ENCODE measurements at places on chromosomes 2 and 18.

GRCh38 chr18:79604205-79604912 is 75.2 kb upstream of the CTDP1 start:
- no peak for DNase-seq

DNA sequence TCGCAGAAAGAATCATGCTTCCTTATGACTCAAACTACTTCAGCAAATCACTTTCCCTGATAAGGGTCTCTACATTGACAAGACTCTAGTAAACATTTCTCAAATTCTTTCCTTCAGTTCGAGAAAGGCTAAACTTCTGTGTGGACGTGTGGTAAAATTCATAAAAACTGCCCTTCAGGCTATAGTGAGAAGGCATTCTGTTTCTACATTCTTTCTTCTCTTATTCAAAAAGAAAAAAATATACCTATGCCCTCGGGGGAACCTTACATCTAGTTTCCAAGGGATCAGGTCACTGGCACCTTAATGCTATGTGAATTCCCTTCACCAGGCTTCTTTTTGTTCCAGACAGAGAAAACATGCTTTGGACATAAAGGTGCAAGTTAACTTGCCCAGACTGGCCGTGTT is 4.9 kb downstream of the VIT start:
- DNase-seq = no peak

DNA sequence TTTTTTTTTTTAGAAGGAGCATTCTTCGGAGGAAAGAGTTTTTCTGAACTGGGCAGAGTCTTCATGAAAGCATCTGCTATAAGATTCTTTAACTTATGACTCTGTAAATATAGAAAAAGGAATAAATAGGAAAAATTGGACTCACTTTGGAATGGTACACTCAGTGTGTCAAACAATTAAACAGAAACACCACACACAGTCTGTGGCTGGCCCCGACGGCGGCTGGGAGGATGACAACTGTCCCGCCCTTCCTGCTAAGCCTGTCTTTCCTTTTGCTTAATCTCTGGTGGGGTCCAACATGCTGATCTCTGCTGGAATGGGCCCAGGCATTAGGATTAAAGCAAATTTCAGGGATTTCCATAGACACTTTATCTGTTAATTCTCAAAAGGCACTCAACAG is 12.5 kb upstream of the RAB31 start:
- no peak for DNase-seq

DNA sequence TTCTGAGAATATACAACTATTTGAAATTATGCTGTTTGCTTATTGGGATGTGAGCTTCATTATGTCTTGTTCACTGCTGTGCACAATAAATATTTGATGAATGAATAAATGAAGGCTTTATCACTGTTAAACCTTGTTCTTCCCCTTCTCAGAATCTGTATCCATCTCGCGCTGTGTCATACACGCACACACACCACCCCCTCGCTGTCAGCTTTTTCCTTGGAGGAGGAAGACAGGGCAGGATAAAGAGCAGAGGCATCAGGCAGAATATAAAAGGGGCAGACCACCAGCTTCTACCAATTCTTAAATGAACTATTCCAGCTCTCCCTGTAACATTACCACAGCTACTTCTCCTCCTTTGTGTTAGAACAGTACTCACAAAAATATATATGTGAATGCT is 75.0 kb downstream of the CD226 start:
- no peak for DNase-seq

- no peak for DNase-seq
Observed at GRCh38 chr2:141647353-141647752, 483.5 kb downstream of the LRP1B start.
